ENCODE measurements at places on chromosomes 7 and 10.

DNA sequence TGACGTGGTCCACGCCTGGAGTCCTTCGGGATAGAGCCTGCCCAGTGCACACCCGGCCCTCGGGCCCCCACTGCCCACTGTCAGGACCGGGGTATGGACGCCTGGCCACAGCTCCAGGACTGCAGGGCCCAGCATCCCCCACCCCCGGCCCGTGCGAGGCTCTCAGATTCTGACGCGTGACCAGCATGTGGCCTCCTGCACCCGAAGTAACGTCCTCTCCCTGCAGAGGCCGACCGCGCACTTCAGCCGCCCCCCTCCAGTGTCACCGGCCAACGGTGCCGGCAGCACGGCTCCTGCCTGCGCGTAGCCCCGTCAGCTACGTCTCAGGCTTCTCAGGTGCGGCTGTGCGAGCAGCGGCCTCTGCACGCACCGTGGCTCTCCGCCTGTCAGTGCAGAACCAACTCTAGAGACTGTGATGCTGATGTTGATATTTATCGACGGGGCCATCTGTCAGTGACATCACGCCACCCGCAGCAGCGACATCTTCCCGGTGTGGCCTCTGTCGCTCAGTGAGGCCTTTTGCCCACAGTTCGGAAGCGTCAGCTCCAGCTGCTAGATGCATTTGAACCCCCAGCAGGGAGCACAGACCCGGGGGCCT lies 40.1 kb upstream of the ADGRA1 start:
- DNase-seq: no peak

- no peak for DNase-seq
Observed at GRCh38 chr10:2938869-2939268, 128.5 kb upstream of the PFKP start.

GRCh38 chr10:43689007-43689491 lies 40.4 kb upstream of the ZNF32 start:
- DNase-seq: no peak

- DNase-seq: no peak
Observed at GRCh38 chr10:21285742-21286331, 239.6 kb downstream of the SKIDA1 start.

DNA sequence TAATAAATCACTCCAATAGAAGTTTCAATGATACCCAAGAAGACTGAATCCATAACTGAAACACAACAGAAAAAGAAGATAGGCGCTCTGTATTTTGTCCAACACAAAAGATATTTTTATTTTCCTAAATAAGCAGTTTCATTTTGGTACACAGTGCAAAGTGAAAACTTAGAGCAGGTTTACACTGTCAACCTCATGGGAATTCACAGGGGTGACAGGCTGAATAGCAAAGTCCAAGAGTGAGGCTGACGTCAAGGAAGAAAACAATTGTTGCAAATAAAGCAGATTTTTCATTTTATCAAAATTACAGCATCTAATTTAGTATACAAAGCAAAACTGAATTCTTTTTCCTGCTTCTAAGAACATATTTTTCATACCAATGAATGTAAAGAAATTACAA lies 28.6 kb downstream of the NAMPT start:
- no peak for DNase-seq

- no peak for DNase-seq
Observed at GRCh38 chr10:132232023-132232951, 45.5 kb downstream of the DPYSL4 start.

DNA sequence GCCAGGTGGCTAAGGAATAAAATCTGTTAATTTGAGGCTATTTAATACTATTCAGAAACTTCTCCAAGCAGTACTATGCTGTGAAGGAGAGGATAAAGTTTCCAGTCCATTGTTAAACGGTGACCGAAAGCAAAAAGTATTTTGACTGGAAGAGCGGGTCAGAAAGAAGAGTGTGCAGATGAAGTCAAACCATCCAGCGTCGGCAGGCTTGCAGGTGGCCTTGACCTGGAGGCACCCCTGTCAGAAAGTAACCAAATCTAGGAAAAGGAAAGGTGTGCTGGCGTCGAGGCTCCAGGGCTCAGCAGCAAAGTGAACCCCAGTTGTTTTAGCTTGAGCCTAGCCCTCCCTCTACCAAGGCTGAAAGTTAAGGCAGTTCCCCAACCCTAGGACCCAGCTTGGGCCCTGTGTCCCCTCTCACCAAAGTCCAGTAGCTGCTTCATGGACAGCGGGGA lies 544 bp downstream of the PDK4 start:
- DNase-seq: no peak

DNA sequence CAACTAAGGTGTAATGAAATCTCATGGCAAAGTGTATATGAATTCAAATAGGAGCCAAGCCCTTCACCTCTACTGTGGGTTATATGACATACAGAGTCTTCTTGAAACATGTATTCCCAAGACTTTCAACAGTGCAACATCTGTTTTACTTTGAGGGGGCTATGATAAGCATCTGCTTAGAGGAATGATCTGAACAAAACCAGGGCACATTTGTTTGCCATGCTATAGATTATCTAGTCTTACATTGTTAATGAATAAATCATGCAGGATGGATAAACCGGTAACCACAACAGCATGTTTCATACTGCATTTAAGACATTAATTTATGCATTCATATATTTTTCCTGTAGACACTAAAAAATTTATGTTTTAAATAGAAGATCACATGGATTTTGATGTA lies 1021.9 kb downstream of the LRMDA start:
- no peak for DNase-seq

- DNase-seq: no peak
Observed at GRCh38 chr7:151109094-151110048, 23.1 kb downstream of the AGAP3 start.

- no peak for DNase-seq
Observed at GRCh38 chr7:7495171-7495570, 40.5 kb downstream of the COL28A1 start.

GRCh38 chr10:128576336-128576735 lies 450.1 kb upstream of the MKI67 start:
- DNase-seq: no peak

DNA sequence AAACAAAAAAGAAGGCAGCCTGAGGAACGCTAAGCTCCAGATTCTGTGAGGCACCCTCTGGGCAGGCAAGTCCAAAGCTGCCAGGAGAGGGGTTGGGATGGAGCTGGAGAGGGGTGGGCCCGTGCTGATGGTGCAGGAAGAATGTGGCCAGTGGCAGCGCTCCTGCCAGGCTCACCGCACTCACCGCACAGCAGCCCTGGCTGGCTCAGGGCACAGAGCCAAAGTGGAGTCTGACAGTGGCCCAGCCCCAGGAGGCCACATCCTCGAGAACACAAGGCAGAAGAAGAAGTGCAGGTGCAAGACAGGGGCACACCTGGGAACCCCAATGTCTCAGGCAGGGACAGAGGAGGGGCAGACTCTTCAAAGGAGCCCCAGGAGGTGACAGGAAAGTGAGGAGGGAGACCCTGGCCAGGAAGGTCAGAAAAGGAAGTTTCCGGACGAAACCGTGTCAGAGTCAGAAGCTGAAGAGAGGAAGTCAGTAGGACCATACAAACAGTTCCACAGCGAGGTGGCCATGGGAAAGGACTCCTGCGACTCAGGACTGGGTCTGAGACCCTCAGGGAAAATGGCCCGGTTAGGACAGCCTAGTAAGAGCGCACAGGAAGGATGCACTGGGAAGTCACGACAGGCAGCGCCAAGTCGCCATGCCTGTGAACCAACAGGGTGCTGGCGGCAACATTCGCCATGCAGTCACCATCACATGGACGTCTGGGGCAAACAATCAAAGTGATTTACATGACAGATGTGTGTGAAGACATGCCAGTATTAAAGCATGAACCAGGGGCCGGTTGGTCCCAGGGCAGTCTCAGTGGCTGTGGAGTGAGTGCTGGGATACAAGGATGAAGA lies 54.4 kb downstream of the COBL start:
- no peak for DNase-seq

DNA sequence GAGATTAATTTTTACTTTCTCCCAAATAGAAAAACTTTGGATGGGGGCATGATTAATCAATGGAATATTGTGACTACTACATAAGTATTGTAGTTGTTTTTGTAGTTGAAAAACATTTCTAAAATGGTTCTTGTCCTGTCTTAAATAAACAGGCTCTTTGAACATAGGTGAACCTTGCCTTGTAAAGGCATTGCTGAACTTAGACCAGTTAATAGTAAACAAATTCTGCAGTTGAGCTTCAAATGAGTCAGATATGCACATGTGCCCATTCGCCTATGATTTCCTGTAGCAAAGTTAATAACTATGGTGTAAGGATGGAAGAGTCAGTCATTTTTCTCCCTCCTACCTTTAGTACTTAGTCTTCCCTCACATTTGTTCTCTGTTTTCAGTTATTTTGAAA lies 22.6 kb downstream of the CUTC start:
- no peak for DNase-seq

DNA sequence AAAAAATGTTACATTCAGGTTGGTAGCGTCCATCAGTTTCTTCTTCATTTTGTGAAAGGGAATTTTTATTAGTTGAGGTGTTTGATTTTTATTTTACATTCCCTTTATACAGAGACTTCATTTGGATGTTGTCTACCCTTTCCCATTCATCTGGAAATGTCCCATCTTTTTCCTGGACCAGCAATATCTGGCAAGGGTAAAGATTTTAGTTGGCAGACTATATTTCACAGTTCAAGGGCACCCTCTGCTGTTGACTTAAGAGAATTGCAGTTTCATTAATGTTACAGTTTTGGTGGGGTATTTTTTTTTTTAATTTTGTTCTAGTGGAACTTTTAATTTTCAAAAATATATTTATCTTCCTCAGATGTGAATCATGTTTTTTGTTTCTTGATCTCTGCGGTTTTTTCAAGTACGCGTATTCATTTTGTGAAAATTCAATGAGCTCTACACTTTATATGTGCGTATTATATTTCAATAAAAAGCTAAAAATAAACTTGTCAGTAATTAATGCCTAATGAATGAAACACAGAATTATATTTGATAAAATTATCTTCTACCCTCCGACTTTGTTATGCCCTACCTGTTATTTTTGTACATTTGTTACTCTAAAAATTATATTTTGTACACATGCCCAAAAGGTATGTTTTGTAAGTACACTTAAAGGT lies 97.9 kb upstream of the KLF14 start:
- no peak for DNase-seq

GRCh38 chr10:81995254-81995653 lies 120.3 kb downstream of the NRG3 start:
- DNase-seq: no peak

DNA sequence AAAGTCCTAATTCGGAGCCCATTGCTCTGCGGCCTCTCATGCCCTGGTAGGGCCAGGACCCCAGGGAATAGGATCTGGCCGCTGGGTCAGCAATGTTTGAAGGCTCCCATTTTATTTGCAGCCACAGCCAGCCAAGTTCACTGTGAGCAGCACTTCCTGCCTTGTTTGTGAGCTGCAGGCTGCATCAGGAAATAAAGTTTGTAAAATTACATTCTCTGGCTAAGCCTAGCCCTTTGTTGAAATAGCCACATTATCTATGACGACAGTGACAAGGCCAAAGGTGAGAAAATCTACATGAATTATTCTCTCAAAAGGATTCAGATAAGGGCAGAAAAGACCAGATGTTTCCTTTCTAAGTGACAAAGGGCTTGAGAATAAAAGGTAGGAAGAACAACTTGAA lies 23.7 kb upstream of the ITGB1 start:
- no peak for DNase-seq

DNA sequence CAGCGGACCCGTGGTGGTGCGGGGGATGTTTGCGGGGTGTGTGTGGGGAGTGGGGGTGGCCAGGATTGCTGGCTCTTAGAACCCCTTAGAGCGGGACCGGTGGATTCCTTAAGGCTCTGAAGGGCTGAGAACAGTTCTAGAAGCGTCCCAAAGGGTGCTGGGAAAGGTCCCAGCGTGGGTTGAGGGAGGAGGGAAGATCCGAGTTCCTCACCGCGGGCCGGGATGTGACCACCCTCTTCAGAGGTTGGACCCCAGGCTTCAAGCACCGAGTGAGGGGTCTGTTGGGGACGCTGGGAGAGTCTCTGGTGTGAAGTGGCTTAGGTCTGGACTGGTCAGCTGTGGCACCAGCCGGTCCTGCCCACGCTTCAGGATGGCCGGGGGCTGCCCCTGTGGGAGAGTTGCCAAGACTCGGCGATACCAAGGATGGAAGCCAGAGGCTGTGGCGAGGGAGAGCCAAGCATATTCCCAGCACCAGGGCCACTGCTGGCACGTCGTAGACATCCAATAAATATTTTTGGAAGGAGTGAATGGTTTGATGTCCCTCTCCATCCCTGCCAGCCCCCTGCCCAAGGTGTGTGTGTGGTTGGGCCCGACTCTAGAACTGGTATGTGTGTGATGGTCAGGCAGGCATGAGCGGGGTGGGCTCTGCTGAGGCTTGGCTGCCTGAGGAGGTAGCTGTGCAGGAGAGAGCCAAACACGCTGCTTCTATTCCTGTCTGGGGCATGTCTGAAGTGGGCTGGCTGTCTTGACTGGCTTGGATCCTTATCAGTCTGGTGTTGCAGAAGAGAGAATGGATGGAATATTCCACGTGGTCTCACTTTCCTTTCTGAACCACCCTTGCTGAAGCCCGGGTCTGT lies 19.2 kb downstream of the ZNF775 start:
- no peak for DNase-seq

GRCh38 chr7:144398911-144399310 lies 4.6 kb downstream of the NOBOX start:
- DNase-seq: no peak

DNA sequence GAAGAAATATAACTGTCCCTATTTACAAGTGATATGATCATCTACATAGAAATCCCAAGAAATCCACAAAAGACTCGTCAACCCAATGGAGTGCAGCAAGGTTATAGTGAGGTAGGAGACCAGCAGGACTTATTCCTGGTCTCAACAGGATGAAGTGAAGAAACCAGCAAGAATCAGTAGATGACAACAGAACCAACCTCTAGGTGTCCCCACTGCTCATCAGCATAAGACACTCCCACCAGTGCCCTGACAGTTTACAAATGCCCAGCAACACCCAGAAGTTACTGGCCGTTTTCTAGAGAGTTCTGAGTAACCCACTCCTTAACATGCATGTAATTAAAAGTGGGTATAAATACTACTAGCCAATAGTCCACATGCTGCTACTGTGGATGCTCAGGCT lies 470.5 kb upstream of the LRRTM3 start:
- no peak for DNase-seq

GRCh38 chr7:8119262-8119661 lies 142.7 kb downstream of the ICA1 start:
- no peak for DNase-seq

GRCh38 chr10:98125940-98126631 lies 8.4 kb upstream of the R3HCC1L start:
- no peak for DNase-seq

- DNase-seq: no peak
Observed at GRCh38 chr10:86284355-86285105, 82.1 kb downstream of the GRID1 start.

- no peak for DNase-seq
Observed at GRCh38 chr10:87559392-87559791, 54.7 kb downstream of the MINPP1 start.

DNA sequence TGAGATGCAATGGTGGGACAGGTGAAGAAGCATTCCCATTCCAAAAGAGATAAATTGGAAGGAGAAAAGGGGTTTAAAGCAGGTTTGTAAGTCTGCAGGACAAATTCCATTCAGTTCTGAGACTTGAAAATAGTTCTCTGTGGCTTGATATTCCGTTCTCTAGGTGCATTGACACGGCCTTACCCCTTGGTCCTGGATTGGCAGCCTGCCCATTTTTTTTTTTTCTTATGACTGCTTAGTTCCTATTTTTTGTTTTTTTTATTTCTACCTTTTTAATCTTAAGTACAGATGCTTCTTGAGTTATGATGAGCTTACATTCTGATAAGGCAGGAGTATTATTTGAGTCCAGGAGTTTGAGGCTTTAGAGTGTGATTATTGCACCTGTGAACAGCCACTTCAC lies 70.6 kb downstream of the MLLT10 start:
- no peak for DNase-seq
